Stimulated activated CD4-positive, alpha-beta T cell treated with anti-CD3 and anti-CD28 coated beads, Interleukin-2, amount 100 ng/mL, for 24 hours (primary cell): ENCODE measurements at places on chromosomes 6 and 20.

DNA sequence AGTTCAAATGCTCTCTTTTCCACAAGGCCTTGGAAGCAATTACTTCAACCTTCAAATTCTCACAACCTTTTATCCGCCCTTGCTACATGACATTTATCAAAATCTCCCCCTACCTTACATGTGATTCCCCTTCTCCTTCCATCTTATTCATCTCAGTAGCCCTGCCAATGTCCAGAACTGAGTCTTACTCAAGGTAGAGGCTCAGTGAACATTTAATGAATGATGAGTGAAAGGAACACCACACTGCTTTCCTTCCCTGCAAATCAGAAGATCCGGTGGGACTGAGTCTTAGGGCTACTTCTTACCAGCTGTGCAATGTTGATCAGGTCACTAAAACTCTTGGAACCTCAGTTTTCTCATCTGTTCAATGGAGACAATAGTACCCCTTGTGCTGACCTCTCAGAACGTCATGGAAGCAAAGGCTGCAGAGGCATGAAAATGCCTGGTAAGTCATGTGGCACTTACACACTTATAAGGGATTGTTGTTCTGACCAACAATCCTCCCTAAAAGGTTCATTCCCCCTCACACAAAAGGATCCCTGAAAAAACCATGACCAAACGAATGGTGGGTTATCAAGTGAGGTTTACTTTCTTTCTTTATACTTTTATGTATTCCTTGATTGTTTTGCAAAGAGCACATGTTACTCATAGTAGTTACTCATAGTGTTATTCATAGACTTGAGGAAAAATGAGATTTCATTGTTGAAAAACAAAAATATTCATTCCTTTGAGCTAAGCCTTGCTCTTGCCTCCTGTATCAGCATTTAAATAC lies 6.5 kb downstream of the MDGA1 start:
- DNase-seq: no peak

GRCh38 chr20:41003143-41003935 lies 25.3 kb upstream of the TOP1 start:
- peak; percentile 65 for DNase-seq

DNA sequence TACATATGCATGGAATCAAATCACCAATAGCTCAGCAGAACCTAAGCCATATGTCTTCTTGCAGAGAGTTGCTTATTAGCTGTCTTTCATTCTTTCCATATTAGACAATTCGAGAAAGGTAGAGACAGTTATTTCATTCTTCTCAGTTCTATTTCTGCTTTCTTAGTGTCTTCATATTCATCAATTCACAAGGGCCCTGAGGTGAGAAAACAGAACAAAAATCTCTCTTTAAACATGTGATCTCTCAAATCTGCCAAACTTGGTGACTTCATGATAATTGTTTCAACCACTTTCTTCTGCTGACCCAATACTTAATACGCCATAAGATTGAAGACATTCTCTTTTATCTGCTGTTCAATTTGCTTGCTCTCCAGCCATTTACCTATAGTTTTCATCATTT lies 229.7 kb upstream of the MARCKS start:
- DNase-seq: no peak

DNA sequence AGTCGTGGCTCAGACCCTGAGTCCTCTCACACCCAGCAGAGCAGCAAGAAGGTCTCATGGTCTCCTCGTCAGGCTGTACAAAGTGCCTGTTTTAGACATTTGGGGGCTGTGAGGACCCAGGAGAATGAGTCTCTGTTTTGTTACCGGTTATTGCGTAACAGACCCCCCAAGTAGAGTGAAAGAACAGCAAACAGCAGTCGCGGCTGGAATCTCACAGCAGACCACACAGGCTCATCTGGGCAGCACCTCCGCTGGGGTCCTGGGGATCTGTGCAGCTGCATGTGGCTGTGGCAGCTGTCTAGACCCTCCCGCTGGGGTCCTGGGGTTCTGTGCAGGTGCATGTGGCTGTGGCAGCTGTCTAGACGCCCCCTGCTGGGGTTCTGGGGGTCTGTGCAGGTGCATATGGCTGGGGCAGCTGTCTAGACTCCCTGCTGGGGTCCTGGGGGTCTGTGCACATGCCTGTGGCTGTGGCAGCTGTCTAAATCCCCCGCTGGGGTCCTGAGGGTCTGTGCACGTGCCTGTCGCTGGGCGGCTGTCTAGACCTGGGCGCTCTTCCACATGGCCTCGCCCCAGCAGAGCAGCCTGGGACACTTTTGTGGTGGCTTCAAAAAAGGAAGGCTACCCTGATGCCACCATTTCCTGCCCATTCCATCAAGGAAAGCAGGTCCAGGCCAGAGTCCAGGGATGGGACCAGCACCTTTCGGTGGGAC lies 24.7 kb downstream of the ENTPD6 start:
- DNase-seq: no peak

- DNase-seq: no peak
Observed at GRCh38 chr6:143090314-143091044, 29.8 kb downstream of the AIG1 start.

GRCh38 chr6:138844192-138844591 lies 48.3 kb downstream of the ECT2L start:
- DNase-seq: no peak

- no peak for DNase-seq
Observed at GRCh38 chr6:40856271-40856670, 182.8 kb downstream of the UNC5CL start.

DNA sequence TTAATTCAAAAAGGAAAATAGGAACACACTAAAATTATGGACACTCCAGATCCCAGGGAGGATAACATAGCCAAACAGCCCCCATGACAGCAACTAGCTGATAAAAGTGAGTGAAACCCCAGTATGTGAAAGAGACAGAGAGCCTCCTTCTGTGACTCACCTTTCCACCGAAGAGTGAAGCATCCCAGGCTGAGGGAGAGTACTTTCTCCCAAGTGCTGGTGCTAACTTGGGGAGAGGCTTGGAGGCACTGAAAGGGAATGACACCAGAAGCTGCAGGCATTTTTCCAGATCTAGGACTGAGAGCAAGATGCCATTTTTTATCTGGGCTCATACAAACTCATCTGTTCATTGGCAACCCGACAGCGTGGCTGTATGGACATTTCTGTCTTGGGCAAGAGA lies 339.8 kb downstream of the HTR1B start:
- DNase-seq: no peak

DNA sequence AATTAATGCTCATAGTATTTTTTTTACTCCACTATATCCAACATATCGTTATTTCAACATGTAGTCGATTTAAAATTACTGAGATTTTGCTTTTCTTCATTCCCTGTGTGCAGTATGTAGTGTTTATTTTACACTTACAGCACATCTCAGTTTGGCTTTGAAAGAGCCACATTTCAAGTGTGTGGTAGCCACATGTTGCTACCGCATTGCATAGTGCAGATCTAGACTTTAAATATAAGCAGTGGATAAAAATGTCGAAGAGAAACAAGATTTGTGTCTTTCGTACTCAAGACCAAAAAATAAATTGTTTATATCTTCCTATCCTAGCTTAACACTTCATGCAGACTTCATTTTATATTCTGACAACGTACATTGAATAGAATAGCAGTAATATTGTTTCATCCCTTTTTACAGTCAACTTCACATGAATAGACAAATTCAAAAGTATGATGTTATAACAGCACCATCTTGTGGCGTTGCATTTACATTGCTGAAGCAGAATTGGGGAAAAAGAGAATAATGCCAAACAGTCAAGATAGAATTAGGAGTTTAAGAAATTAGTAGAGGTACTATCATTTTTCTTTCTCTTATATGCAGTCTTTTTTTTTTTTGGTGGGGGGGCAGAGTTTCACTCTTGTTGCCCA lies 29.9 kb downstream of the FBXO5 start:
- DNase-seq: no peak

DNA sequence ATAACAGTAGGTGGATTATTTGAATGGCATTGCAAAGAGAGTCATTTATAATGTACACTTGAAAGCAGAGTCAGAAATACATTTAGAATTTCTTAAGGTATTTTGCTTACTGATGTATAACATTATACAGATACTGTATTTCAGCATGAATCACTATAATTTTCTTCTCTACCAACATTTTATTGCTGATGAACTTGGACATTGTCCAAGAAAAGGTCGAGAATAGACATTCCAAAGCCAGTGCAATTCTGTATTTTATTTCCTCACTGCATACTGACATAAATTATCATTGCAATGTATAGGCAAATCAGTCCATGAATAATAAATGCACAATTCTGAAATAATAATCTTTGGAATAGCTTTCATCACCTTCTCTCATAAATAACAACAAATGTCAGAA lies 1420.0 kb upstream of the EYS start:
- no peak for DNase-seq

GRCh38 chr6:7868926-7869325 lies 41.7 kb downstream of the TXNDC5 start:
- no peak for DNase-seq

DNA sequence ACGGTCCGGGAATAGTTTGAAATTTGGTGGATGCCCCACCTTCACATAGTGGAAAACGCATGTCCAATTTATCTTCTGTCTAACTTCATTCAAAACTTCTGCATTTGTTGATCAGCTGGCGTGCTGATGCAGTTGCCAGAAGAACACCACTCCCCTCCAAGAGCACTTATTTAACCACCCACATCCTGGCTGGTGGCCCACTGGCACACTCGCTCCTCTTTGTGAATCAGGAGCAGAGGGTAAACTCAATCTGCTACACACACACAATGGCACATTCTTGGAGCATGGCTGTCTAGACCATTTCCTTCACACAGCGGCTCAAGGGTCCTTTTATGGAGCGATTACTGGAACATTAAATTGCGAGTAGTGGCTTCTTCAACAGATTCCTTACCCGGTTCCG lies 55.1 kb upstream of the CEP162 start:
- DNase-seq: no peak

DNA sequence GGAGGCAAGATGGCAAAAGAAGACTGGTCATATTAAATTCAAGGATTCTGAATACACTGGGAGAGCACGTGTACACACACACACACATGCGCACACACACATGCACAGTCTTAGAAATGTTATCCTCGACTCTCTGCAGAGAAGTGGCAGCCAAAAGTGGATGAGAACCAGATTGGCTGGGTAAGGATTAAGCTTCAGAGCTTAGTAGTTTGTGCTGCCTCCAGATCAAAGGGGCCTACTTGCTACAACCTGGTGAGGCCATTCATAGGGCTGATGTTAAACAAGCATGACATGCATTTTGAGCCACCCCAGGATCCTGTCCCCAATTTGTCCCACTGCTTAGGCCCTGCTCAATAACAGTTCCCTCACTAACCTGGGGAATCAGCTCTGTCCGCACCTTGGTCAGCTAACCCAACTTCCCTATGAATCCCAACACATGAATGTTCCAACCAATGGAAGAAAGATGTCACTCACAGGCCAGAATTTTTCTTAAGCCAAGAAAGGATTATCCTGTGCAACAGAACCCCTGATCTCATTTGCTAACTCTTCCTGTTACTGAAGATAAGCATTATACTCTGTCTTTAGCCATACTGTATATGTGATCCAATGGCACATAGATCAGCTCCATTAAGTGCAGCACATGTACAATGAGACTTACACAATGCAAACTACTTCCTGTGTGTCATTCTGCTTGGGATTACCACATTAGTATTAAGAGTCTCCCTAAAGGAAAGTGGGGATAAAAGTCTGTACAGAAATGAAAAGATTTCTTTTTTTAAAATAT lies 31.0 kb downstream of the TOMM6 start:
- no peak for DNase-seq

- no peak for DNase-seq
Observed at GRCh38 chr20:316316-317068, 8.9 kb upstream of the SOX12 start.

GRCh38 chr6:41429506-41430504 lies 94.4 kb downstream of the NCR2 start:
- no peak for DNase-seq

GRCh38 chr6:32529697-32530430 lies at the start of gene HLA-DRB5:
TSS of gene HLA-DRB5 (minus strand) at chr6:32530287. CDS start at chr6:32530224, 63 bp downstream.
- DNase-seq: no peak

DNA sequence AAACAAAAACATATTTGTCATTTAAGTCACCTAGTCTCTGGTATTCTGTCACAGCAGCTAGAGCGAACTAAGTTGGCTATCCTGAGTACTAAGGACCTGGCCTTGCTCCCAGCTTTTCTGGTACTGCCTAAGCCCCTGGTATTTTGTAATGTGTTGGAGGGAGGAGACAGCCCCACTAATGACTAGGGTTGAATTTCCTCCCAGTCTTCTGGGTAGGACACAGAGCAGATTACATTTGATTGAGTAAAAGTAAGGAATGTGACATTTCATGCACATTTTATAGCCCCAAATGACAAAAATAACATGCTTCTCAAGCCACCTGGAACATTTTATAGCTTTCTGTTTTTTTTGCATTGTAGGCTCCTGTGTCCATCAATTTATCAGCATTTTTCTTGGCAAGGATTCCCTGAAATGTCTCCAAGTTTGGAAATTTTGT lies 47.9 kb upstream of the DDR1 start:
- DNase-seq: no peak

DNA sequence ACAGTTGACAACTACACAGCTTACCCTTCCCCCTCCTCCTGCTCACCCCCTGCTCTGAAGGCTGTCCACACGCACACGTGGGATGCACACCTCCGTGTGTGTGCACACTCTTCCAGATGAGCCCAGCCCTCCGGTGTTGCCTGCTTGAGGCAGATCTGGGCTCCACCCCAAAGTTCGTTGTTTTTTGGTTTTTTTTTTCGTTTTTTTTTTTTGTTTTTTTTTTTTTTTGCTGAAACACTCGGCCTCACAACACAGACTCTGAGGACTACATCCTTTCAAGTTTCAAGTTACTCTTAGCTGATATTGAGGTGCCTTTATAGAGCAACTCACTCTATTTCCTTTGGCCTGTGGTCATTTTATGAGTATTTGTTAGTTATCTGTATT lies 88.2 kb downstream of the RREB1 start:
- no peak for DNase-seq

DNA sequence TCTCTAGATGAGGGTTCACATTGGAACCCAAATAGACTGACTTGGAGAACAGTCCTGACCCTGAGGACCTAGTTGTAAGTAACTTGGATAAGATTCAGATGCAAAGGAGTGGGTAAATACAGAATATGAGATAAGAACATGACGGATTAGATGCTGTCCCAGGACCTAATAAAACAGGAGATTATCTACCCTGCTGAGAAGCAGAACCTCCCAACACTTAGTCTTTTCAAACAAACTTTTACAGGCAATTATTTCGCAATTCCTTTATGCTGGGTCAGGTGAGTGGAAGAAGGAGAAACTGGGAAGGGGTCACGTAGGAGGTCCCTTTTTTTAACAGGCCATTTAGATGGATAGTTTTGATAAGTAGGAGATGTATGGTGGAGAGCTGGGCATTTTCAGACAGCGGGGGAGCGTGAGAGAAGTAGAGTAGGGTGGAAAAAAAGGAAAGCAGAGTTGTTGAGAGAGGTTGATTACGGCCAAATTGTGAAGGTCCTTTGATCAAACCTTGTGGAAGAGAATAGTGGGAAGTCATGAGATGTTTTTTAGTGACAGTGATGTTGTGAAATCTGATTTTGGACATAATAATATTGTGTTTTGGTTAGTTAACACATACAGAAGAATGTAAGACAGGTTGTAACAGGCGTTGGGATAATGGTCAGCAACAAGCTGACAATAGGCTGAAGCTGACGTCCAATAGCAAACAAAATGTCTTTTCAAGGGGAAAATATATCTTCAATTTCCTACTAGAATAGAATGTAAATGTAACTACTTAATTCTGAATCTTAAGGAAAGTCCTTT lies 32.8 kb downstream of the FAM83B start:
- no peak for DNase-seq
